ENCODE measurements at places on chromosomes 7 and 10. TPM values are rescaled to one million over a fixed set of nuclear protein-coding genes. Genes with fewer than 3 reads are reported as not detected.

DNA sequence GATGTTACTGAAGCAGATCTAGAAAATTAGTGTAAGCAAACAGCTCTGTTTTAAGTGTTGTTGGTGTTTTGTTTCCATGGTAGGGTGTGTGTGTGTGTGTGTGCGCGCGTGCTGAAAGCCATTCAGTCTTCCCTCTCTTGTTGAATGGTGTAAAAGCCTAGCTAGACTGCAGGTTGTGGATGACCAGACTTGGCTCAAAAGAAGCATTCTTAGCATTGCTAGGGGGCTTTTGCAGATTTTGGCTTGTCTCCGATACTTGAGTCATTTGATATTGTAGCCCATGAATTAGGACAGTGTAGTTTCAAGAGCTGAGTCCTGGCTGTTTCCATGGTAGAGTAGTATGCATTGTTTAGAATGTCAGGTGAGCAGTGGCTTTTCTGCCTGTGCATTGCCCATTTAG lies 99.1 kb downstream of the SND1 start:
- DNase-seq: peak; percentile 62

DNA sequence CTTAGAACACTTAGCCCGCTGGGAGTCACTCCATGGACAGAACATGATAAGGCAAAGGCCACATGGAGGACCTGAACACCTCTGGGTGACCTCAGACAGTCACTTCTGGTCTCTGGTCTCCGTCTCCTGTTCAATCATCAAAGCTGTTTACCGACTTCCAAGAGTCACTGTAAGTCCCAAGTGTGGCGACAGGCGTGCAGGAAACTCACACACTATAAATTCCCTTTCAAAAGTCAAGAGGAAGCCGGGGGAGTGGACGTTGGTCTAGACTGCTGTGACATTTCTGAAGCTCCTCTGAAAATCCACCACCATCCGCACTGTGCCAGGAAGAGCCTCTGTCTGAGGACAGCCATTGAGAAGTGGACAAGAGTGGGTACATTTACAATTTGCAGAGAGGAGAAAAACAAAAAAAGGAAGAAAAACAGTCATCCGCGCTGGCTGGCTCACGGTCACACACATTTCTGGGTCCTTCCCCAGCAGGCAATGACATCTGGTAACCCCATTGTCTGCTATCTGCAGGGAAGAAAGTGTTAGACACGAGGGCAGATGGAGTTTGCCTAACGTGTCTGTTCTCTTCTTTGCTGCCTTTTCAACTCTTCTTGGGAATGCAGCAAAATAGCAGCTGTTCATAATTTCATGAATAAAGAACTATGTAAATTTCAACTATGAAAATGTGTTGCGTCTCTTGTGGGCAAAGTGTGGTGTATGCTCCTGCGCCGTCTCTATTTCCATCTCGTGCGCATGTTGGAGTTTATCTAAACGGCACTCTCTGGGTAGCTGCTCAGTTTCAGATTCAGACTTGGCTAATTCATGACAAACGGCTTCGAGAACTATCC lies 32.9 kb upstream of the CUX1 start:
- DNase-seq: no peak

DNA sequence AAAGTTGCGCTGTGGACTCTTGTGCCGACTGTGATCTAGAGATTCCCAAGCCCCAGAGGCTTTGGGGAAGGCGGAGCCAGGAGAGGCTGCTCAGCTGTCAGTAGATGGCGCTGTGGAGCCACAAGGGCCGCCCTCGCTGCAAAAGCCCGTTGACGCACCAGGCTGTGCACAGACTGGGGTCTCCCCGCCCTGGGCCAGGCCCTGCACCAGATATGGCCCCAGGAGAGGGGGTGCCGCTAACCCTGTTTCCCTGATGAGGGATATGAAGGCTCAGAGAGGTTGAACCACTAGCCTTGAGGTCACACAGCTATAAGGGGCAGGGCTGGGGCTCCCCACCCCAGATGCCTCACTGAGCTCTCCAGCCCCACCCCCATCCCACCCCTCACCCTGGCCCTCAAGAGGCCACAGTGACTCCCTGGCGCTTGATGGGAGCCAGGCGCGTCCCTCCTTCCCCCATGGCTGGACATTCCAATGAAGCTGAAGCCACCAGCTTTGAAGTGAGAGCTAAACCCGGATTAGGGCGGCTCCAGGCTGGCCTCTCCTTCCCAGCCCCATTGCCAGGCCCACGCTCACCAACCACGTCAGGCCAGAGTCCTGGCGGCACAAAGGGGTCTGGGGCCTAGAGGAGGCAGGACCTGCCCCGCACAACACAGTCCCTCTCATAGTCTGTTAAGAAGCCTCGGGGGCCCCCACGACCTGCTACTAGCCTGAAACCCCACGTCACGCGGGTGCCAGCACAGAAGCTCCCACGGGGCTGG lies 26.4 kb downstream of the MYL10 start:
- DNase-seq: peak; percentile 26

The NPY4R2 gene
- polyA plus RNA-seq: 0.06 TPM
